Activated CD4-positive, alpha-beta T cell treated with anti-CD3 and anti-CD28 coated beads, Interleukin-2, amount 10 ng/mL, durations not matched to agents 7 days and 5 days (primary cell): ENCODE measurements at places on chromosomes 12 and 14.

- DNase-seq, result no peak
Observed at GRCh38 chr14:25698111-25698510, 648.2 kb upstream of the STXBP6 start.

- no peak for DNase-seq
Observed at GRCh38 chr12:76998386-76998785, 67.0 kb downstream of the E2F7 start.

DNA sequence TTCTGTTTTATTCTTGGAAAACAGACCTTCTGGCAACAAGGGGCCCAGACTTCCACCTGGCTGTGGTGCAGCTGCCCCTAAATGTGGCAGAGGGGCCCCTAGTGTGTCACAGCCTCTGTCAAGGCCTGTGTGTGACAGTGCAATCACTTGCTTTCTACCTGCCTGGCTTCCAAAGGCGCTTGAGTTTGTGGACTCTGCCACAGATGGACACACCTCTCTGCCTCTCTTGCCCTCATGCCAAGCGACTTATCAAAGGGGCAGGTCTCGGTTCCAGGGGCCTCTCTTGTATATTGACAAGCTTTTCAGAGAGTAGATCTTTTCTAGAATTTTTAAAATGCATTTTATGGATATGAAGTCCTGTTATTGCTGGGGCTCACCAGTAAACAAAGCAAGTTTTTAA is 217.2 kb downstream of the SLC15A4 start:
- no peak for DNase-seq

- no peak for DNase-seq
Observed at GRCh38 chr12:72296389-72296788, 24.2 kb downstream of the TRHDE start.

DNA sequence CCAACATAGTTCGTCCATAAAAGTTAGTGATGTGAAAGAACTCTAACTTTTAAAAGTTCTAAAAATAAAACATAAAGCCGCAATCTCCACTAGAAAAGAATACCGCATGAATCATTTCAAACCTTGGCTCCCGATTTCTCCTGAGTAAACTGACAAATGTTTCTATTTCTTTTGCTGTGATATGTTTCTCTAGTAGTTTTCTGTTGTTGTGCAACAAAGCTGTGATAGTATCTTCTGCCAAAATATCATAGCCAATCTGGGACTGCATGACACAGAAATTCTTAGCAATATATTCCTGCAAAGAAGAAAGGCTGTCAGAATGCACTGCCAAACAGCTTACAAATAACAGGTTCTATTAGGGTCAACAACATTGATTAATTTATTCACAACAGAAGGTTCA is 174.0 kb downstream of the ITPR2 start:
- no peak for DNase-seq

- DNase-seq, result peak; percentile 17
Observed at GRCh38 chr12:75526655-75527511, 15.5 kb upstream of the KRR1 start.
